ENCODE measurements at places on chromosomes 16 and 17. TPM values are rescaled to one million over a fixed set of nuclear protein-coding genes. Genes with fewer than 3 reads are reported as not detected.

The SLC5A11 gene
- total RNA-seq = not detected

The TBC1D3C gene
- total RNA-seq = not detected

The CDH1 gene
- total RNA-seq = 15.0 TPM

The SLC52A1 gene
- total RNA-seq = not detected

Data from camera-type eye (tissue), 1 donor.